SJSA1 (cell line): ENCODE measurements at places on chromosomes 6 and 20. TPM values are rescaled to one million over a fixed set of nuclear protein-coding genes. Genes with fewer than 3 reads are reported as not detected.
A peak's percentile ranks its signal among the peaks of the same experiment; 100 is the strongest.

- H3K4me1 ChIP-seq = peaks cover 39% of the 10 kb centered on the region
- H3K27ac ChIP-seq = peak overlapping the region; percentile 72
- no peak for DNase-seq
- H3K27me3 ChIP-seq = no peaks in the 10 kb centered on the region
- H3K4me3 ChIP-seq = no peak overlapping the region
These were observed 4.3 kb upstream of the SERINC3 start for GRCh38 chr20:44526129-44526528.

DNA sequence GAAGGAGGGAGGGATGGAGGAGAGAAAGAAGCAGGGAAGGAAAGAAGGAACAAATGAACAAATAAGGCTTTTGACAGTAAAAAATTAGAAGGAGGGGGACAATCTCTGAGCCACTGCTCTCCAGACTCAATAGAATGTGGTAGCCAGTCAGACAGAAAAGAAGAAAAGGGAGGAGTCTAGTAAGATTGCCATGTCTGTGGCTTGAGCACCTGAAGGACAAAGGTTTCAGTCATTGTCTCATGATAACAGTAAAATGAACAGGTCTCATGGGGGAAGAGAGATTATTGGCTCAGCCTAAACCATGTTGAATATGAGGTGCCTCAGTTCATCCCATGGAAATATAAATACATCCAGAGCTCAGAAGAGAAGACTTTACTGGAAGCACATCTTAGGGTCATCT, 14.0 kb upstream of the LOC128125822 start:
- no peaks in the 10 kb centered on the region for H3K27me3 ChIP-seq
- no peaks in the 10 kb centered on the region for H3K4me1 ChIP-seq
- DNase-seq = no peak
- no peak overlapping the region for H3K27ac ChIP-seq
- no peak overlapping the region for H3K4me3 ChIP-seq

- DNase-seq = no peak
- no peak overlapping the region for H3K27ac ChIP-seq
- no peak overlapping the region for H3K4me3 ChIP-seq
- H3K4me1 ChIP-seq = no peaks in the 10 kb centered on the region
- no peaks in the 10 kb centered on the region for H3K36me3 ChIP-seq
- no peaks in the 10 kb centered on the region for H3K27me3 ChIP-seq
These were observed 4.7 kb upstream of the SLC17A4 start for GRCh38 chr6:25749837-25750236.

Gene POPDC3
- 41.7 and 51.3 TPM in 2 replicates for total RNA-seq

DNA sequence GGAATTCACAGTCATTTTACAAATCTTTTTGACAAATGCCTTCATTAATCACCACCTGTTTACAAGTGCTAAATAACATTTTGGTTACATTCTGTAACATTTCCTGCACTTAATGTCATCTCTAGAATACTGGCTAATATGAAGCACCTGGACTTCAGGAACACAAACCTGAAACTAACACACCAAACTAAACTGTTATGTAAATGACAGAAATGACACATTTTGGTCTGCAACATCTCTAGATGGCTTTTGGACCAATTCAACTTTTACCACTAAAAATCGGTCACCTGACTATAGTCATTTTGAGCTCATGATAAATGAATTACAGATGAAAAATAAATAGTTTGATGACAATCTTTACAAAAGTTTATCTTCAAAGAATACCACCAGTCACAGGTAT, 80.6 kb downstream of the ATG5 start:
- no peak for DNase-seq
- H3K36me3 ChIP-seq = peaks cover 13% of the 10 kb centered on the region
- H3K4me1 ChIP-seq = no peaks in the 10 kb centered on the region
- no peaks in the 10 kb centered on the region for H3K27me3 ChIP-seq

GRCh38 chr6:127539272-127539671, 20.1 kb upstream of the MTCL3 start:
- H3K27ac ChIP-seq = no peak overlapping the region
- no peaks in the 10 kb centered on the region for H3K27me3 ChIP-seq
- no peak for DNase-seq
- no peaks in the 10 kb centered on the region for H3K4me1 ChIP-seq

DNA sequence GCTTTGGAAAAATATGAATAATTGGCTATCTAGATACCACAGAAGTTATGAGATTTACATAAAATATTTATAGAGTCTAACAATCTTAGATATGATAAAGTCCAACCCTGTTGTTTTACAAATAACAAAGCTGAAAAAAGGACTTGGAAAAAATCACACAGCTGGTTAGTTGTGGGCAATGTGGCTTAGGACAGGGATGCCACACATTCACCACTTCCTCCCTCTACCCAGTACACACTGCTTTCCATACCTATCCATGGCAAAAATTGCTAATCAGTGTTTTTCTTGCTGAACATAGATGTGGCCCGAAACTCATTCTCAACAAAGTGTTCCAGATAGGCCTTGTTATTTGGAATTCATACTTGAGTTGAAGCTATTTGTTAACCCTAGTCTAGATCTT, 147.3 kb upstream of the BMP5 start:
- no peaks in the 10 kb centered on the region for H3K36me3 ChIP-seq
- peak; percentile 20 for DNase-seq
- no peak overlapping the region for H3K4me3 ChIP-seq
- H3K27ac ChIP-seq = peak overlapping the region; percentile 69
- H3K27me3 ChIP-seq = no peaks in the 10 kb centered on the region

DNA sequence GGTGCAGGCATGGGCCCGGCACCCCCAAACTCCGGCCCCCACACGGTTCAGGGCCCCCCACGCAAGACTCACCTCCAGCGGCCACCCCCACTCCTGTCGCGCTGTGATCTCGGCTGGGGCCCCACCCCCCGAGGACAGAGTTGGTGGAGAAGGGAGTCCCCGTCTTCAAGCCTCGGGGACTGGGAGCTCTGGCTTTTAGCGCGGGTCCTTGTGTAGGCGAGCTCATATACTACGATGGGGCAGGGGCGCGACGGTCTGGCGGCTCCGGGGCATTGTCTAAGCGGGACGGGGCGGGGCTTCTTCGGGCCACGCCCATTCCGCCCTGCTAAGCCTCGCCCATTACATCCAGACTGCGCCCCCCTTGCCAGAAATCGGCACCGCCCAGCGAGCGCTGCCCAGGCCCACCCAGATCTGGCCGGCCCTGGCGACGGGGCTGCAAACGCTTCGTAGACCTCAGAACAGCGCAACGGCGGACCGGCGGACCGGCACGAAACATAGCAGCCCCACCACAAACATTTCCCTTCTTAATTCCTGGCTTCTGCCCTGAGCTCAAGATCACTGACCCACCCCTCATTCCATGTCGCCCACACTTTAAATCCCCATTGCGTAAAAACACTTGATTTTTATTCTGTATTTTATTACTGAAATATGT, 1.0 kb upstream of the DDAH2 start:
- no peaks in the 10 kb centered on the region for H3K27me3 ChIP-seq
- peak overlapping the region; percentile 58 for H3K4me3 ChIP-seq
- H3K27ac ChIP-seq = peak overlapping the region; percentile 76
- DNase-seq = peak; percentile 94
- H3K4me1 ChIP-seq = peaks cover 31% of the 10 kb centered on the region
- peaks cover 83% of the 10 kb centered on the region for H3K36me3 ChIP-seq

- H3K27me3 ChIP-seq = no peaks in the 10 kb centered on the region
- H3K36me3 ChIP-seq = no peaks in the 10 kb centered on the region
- no peak overlapping the region for H3K4me3 ChIP-seq
- no peak overlapping the region for H3K27ac ChIP-seq
- DNase-seq = no peak
These were observed 158.3 kb downstream of the OPRM1 start for GRCh38 chr6:154197196-154197860.

DNA sequence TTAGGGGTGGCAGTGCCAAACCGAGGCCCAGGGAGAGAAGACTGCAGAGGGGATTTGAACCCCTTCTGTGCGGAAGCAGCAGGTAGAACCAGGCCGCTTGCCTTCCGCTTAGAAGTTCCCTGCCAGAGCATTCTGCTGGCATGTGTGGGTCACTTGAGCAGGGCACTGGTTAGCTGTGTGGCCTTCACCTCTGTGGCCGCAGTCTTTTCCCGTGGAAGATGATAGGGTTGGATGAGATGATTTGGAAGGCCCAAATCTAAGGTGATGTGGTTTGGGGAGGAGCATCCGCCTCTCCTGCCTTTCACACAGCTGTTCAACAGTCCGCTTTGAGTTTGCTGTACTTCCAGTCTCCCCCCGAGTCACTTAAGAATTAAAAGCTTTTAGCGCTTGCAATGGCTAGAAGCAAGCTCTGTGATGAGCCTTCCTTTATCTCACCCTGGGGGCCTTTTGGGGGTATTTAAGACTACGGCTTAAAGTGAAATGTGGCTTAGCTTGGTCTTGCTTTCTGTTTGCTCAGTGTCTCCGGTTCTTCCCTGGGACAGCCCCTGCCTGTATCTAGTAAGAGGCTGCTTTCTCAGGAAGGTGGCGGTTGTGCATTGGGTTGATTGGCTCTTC, 743 bp downstream of the CMTR1 start:
- H3K27me3 ChIP-seq = no peaks in the 10 kb centered on the region
- peak overlapping the region; percentile 77 for H3K4me3 ChIP-seq
- H3K4me1 ChIP-seq = peaks cover 13% of the 10 kb centered on the region
- peaks cover 34% of the 10 kb centered on the region for H3K36me3 ChIP-seq

DNA sequence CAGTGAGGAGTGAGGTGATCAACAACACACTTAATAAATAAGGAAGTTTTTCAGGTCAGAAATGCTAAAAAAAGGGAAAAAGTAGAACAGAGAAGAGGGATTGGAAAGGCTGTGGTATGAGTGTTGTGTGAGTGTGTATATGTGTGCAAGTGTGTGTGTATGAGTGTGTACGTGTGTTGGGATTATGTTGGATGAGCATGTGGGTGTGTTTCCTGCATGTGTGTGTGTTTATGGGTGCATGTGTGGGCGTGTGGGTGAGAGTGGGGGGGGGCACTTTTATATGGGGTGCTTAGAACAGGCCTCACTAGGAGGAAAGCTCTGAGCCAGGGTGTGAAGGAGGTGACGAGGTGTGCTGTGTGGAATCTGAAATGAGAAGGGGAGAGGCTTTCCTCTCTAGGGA, 116.8 kb upstream of the SLC22A23 start:
- H3K4me1 ChIP-seq = peaks cover 2% of the 10 kb centered on the region; the same call in 1 of the 2 replicates
- no peaks in the 10 kb centered on the region for H3K27me3 ChIP-seq
- H3K36me3 ChIP-seq = no peaks in the 10 kb centered on the region
- no peak overlapping the region for H3K4me3 ChIP-seq
- DNase-seq = no peak

DNA sequence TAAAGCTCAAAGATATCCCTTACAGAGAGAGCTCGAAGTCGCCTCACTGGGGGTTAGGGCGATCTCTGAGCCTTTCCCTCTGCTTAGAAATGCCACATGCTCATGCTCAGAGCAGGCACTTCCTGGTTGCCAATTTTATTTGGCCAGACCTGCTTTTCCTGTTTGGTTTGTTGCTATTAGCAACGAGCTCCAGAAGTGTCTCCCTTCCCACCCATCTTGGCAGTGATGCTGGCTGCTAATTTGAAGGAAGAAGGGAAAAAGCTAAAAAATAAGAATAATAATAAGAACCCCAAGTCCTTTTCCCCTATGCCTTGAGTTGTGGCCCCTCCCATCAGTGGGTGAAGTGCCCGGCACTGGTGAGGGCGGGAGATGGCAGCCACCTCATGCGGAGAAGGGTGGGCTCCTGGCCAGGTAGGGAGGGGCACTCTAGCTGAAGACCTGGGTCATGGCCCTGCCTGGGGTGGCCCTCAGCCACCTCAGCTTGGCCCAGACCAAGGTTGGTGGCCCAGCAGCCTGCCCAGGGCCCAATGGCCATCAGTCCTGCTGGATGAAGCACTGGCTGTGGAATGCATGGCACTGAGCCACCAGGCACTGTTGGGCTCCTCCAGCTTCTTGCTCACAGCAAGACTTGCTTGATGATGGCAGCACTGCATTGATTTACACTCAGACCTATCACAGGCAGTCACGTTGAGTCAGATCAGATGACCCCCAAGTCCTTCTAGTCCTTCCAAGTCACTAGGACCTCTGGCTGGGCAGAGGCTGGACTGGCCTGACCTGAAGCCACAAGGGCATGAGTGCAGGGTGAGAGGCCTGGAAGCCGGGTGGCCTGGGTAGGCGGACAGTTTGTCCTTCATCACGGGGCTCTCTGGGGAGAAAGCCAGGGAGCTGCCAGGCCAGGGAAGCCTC, 79.0 kb downstream of the SYNJ2 start:
- peaks cover 44% of the 10 kb centered on the region for H3K36me3 ChIP-seq
- DNase-seq = peak; percentile 73
- peak overlapping the region; percentile 82 for H3K27ac ChIP-seq
- no peaks in the 10 kb centered on the region for H3K27me3 ChIP-seq
- H3K4me3 ChIP-seq = no peak overlapping the region

GRCh38 chr6:18406955-18407749, 20.0 kb downstream of the RNF144B start:
- peaks cover 29% of the 10 kb centered on the region for H3K4me1 ChIP-seq
- H3K4me3 ChIP-seq = no peak overlapping the region
- H3K27ac ChIP-seq = peak overlapping the region; percentile 77
- DNase-seq = no peak
- peaks cover 5% of the 10 kb centered on the region; the same call in 1 of the 2 replicates for H3K36me3 ChIP-seq

- DNase-seq = no peak
- H3K4me1 ChIP-seq = peaks cover 21% of the 10 kb centered on the region
- H3K36me3 ChIP-seq = no peaks in the 10 kb centered on the region
- no peaks in the 10 kb centered on the region for H3K27me3 ChIP-seq
- no peak overlapping the region for H3K4me3 ChIP-seq
These were observed 148.1 kb upstream of the TCF21 start for GRCh38 chr6:133740816-133741215.

- no peak overlapping the region for H3K27ac ChIP-seq
- DNase-seq = no peak
- H3K36me3 ChIP-seq = no peaks in the 10 kb centered on the region
These were observed 183.3 kb downstream of the FOXC1 start for GRCh38 chr6:1792989-1793388.

DNA sequence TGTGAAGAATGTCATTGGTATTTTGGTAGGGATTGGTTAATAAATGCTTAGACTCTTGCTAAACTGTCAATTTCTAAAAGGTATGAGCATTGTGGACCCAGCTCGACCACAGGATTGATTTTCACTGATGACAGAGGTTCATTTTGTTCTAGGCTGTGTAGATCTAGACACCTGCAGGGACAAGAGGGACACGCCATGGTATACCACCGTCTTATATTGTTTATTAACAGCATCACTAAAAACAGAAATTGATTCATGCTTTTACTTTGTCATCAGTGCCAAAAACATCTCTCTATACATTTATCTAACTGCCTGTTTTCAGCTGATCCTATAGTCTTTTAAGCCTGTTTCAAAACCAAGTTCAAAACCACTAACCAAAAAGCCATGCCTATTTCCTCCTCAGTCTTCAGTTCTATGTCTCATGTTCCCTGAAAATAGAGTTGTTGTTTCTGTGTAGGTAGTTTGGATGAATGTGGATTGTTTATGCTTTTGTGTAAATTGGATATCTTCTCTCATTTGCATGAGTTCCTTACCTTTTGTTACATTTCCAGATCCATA, 109.8 kb downstream of the JAG1 start:
- H3K36me3 ChIP-seq = peaks cover 2% of the 10 kb centered on the region; the same call in 1 of the 2 replicates
- peaks cover 39% of the 10 kb centered on the region for H3K4me1 ChIP-seq
- H3K27me3 ChIP-seq = no peaks in the 10 kb centered on the region
- no peak for DNase-seq
- no peak overlapping the region for H3K27ac ChIP-seq
